Activated naive CD4-positive, alpha-beta T cell treated with anti-CD3 and anti-CD28 coated beads, Interleukin-2, amount 10 ng/mL, durations not matched to agents 5 hours and 36 hours (primary cell): ENCODE measurements at places on chromosomes 6 and 20. TPM values are rescaled to one million over a fixed set of nuclear protein-coding genes. Genes with fewer than 3 reads are reported as not detected.

DBNDD2 gene
- total RNA-seq, result 15.3 TPM

RBPJL gene
- total RNA-seq, result not detected

OOEP gene
- 0.24 TPM for total RNA-seq

NOTCH4 gene
- 0.24 TPM for total RNA-seq

TGM2 gene
- total RNA-seq, result 0.12 TPM

PCMTD2 gene
- total RNA-seq, result 75.0 TPM

SLC22A7 gene
- total RNA-seq, result not detected

TRAPPC3L gene
- not detected for total RNA-seq

TMEM244 gene
- not detected for total RNA-seq

ADGB gene
- total RNA-seq, result not detected

PAK5 gene
- not detected for total RNA-seq

PGC gene
- not detected for total RNA-seq

LY6G6C gene
- total RNA-seq, result not detected

TREML2 gene
- 35.3 TPM for total RNA-seq

BMP7 gene
- total RNA-seq, result not detected

SLC17A2 gene
- total RNA-seq, result not detected

ZFP57 gene
- total RNA-seq, result not detected

HLA-DOA gene
- total RNA-seq, result 2.9 TPM

DCDC2 gene
- total RNA-seq, result not detected

NECAB3 gene
- 51.5 TPM for total RNA-seq

RAET1E gene
- total RNA-seq, result not detected

TREM2 gene
- not detected for total RNA-seq

DZANK1 gene
- 1.0 TPM for total RNA-seq

RSPH9 gene
- total RNA-seq, result not detected

PACRG gene
- not detected for total RNA-seq

BCAS1 gene
- 0.07 TPM for total RNA-seq

OTOR gene
- total RNA-seq, result not detected

SCGN gene
- not detected for total RNA-seq

IL17F gene
- not detected for total RNA-seq

RIPPLY2 gene
- not detected for total RNA-seq

NRSN1 gene
- total RNA-seq, result not detected

BTNL2 gene
- not detected for total RNA-seq

DEFB125 gene
- not detected for total RNA-seq

SYCP2L gene
- total RNA-seq, result not detected

PNLDC1 gene
- 0.43 TPM for total RNA-seq

NKX2-2 gene
- not detected for total RNA-seq

IRF4 gene
- total RNA-seq, result 279 TPM

KCNK15 gene
- total RNA-seq, result not detected

HDGFL1 gene
- total RNA-seq, result not detected

CRYBG1 gene
- total RNA-seq, result 30.2 TPM

LY6G6D gene
- total RNA-seq, result not detected

SDCBP2 gene
- total RNA-seq, result 2.7 TPM

ZNF334 gene
- total RNA-seq, result 0.40 TPM

CAGE1 gene
- total RNA-seq, result not detected

TRIM40 gene
- not detected for total RNA-seq
